ENCODE measurements at places on chromosomes 7 and 10.

- DNase-seq = no peak
These were observed 40.5 kb downstream of the RCC1L start for GRCh38 chr7:75033064-75033463.

DNA sequence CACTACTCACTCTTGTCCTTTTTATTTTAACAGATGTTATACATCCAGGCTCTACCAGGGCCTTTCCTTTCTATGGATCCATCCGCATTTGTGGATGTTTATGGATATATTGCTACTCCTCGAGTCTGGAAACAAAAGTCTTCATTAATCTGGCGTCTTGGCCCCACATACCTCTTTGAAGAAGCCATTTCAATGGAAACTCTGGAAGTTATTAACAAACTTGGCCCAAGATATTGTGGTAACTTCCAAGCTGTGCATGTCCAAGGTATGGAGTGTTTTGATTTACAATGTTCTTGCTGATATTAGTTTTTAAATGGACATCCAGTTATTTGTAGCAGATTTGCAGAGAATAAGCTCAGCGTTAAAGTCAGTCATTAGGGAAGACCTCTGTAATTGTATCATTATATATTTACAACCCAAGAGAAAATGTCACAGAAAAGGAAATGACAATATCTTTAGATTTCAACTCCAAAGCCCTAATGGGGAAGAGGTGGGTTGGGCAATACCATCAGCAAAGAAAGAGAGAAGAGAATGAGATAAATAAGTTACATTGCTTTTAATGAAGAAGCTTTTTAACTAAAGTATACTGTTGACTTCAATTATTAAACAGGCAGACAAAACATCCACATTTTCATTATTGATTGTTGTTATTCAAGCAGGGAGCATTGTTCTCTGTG lies 102.1 kb downstream of the WDFY4 start:
- DNase-seq = no peak

DNA sequence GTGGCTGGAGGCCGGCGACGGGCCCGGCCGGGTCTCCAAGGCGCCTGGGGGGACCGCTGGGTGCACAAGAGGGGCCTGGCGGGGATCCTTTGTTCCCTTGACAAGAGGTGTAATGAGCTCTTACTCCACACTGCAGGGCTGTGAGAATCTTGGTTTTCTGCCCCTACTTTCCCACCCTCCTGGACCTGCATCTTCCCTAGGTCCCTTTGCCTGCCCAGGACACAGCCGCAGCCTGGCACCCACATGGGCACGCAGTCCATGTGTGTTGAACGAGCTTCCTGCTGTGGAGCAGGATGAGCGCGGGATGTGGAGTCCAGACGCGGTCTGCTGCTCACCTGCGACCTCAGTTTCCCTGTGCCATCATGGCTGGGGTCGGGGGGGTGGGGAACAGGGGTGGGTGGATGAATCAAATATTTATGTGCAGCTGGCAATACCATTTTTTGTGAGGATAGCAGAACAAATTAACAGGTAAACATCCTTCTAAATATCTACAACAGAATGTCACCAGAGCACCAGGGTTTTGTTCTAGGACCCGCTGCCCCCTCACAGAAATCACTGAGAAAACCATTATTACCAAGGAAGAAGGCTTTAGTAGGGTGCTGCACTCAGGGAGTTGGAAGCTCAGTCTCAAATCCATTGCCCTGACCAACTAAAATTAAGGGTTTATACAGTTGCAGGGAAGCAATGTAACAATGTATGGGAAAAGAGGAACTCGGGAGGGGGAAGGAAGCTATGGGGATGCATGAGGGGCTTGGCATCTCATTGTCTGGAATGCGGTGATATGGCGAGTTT lies 474 bp upstream of the NSMCE4A start:
- DNase-seq = no peak

DNA sequence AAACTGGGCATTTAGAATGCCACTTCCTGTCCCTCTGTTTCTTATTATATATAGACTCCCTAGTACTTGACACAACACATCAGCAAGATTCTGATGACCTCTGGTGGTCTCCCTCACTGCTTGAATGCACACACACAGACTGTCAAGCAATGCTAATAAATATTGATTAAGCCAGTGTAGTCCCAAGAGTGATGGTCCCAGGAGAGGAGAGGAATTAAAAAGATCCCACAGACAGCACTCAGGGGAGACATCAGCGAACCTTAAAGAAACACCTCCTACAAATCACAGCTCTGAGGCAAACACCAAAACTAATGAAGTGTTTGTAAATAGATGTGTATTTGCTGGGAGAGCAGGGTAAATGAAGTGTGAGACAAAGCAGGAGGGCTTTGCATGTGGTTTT lies 1291.2 kb downstream of the XPNPEP1 start:
- no peak for DNase-seq

- no peak for DNase-seq
These were observed 565 bp downstream of the ATP5MK start for GRCh38 chr10:103395754-103396066.

GRCh38 chr7:90894122-90894521 lies 298.0 kb downstream of the CDK14 start:
- DNase-seq = no peak

GRCh38 chr7:73436031-73436929 lies 2.7 kb downstream of the FZD9 start:
- peak; percentile 45 for DNase-seq

GRCh38 chr10:74118804-74119203 lies 31.8 kb downstream of the AP3M1 start:
- DNase-seq = no peak

GRCh38 chr7:123665157-123665556 lies 9.5 kb downstream of the LMOD2 start:
- peak; percentile 55 for DNase-seq

- DNase-seq = no peak
These were observed 11.7 kb upstream of the GATAD1 start for GRCh38 chr7:92435542-92435941.

- no peak for DNase-seq
These were observed 50.8 kb downstream of the PIK3CG start for GRCh38 chr7:106915873-106916272.

DNA sequence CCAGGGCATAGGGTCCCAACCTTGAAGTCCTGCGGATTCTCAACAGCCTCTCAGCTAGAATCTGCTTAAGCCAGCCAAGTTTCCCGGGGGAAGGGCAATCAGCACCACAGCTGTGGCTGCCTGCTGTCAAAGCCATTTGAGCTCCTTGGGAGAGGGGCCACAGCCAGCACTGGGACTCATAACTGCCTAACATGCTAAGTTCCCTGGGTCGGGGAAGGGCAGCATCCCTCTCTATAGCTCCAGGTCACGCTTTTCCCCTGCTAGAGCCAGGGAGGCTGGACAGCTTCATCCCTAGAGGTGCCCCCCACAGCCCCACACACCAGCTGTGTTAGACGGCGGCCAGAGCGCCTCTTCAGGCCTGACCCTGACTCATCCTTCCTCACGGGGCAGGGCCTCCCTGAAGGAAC lies 49.6 kb upstream of the PDE1C start:
- no peak for DNase-seq

- DNase-seq = no peak
These were observed 150.4 kb upstream of the GNAI1 start for GRCh38 chr7:79984210-79984609.

GRCh38 chr7:28088032-28088431 lies 92.6 kb downstream of the JAZF1 start:
- no peak for DNase-seq

GRCh38 chr10:45257600-45257999 lies 57.8 kb downstream of the OR13A1 start:
- DNase-seq = no peak

- DNase-seq = no peak
These were observed 458.9 kb upstream of the ADARB2 start for GRCh38 chr10:2196272-2196671.

- DNase-seq = peak; percentile 85
These were observed 1.2 kb downstream of the HNRNPF start for GRCh38 chr10:43407576-43408330.

DNA sequence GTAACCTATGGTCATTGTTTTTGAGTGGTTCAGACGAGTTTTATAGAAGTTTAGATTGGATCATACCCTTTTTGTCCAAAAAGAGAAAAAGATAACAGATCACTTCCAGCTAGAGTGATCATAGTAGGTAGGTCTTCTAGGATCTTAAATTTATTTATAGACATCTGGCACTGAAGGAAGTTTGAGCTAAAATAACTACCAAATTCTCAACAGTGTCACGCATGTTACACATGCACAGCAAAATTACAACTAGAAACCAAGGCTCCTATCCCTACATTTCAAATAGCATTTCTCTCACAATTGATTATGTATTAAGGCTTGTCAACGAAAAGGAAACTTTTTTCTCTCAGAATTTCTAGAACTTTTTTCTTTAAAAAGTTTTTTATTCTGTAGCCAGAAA lies 2.3 kb downstream of the CALU start:
- no peak for DNase-seq

GRCh38 chr7:31104361-31105255 lies 52.5 kb downstream of the ADCYAP1R1 start:
- no peak for DNase-seq

DNA sequence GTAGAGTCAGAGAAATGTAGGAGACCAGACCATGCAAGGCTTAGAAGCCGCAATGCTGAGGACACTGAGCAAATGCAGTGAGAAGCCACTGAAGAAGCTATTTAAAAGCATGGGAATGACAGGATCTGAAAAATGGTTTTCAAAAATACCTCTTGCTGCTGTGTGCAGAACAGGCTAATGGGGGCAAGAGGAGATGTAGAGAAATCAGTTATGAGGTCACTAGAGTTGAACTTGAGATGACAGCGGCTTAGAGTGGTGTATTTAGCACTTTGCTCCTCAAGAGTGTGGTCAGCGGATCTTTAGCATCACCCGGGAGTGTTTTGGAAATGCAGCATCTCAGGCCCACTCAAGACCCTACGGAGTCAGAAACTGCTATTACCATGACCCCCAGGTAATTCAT lies 48.8 kb downstream of the KIAA1549 start:
- no peak for DNase-seq

- DNase-seq = no peak
These were observed 102.1 kb upstream of the TMEM168 start for GRCh38 chr7:112892263-112892662.

DNA sequence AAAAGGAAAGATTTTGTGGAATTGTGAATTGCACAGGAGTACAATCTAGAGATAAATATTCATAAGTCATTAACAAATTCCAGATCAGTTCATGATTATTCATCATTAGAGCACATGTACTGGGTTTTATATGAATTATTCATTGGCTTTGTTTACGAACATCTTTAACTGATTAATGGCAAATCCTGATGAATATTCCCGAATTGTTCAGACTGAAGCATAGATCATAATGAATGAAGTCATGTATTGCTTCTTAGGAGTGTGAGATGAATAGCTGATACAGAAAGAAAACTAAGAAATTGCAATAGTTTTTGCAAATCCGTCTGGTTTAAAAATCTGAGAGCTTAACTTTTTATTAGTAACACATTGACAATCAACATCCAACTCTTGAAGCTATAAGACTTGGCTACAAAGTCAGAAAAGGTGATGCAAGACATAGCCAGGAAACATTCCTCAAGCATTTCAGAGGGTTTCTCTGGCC lies 183.6 kb upstream of the DGKB start:
- DNase-seq = no peak

DNA sequence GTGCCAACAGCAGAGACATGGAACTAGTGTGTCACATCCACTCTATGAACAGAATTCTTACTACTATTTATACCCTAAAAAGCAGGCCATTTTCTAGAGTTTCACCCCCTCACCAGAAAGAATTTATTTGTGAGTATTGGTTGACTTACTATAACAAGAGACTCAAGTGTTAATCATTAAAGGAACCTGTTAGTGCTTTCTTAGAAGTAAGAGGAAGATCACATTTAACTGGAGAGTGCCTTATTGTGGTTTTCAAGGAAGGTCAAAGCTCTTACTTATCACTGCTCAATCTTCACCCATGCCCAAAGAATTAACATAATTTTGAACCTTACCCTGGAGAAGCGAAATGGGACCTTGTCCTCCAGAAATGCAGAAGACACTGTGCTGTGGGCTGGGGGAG lies 169.3 kb upstream of the PRSS1 start:
- DNase-seq = no peak

DNA sequence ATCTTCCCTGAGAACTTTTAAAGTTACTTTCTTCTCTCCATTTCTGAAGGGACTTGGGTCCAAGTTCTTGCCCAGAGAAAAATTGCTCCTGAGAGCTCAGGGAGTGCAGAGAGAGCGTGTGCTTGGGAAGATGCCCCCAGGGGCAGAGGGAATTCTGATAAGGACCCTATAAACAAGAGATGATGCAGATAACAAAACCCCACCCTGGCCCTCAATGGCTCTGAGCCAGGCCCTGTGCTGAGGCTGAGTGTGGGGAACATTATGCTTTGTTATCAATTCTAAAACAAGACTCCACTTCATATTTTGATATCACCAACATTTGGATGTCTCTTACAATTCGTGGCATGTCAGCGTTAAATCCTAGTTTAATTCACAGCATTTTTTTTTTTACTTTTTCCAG lies 34.4 kb upstream of the HABP2 start:
- DNase-seq = no peak

DNA sequence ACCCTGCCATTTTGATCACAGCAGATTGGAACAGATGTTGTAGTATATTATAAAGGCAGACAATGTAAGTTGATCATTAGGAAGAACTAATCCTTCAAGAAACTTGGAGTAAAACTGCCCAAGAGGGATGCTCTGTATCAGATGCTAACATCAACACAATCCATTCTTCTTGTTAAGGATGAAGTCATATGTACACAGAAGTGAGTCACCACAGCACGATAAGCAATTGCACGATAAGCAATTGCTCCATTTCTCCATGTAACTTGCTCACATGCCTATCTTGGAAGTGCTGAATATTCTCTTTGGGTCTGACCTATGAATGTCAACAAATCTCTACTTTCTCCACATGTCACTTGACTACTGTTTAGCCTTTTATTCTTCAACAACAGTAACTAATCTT lies 41.5 kb upstream of the DMTF1 start:
- DNase-seq = no peak

GRCh38 chr10:89785095-89785494 lies 83.7 kb downstream of the KIF20B start:
- no peak for DNase-seq

- no peak for DNase-seq
These were observed 1.4 kb downstream of the CLEC5A start for GRCh38 chr7:141945356-141945755.

DNA sequence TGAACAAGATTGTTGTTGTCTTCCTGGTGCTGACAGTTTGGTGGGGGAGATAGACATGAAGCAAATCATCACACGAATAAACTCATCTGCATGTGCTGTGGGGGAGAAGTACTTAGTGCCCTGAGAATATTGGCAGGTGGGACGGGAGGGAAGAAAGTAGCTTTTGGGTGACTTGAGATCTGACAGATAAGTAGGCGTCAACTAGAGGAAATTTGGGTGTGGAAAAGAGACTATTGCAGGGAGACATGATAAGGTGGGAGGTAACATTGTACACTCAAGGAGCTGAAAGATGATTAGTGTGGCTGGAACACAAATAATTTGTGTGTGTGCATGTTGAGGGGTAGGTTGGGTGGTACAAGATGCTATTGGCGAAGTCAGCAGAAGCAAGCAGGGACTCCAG lies 30.1 kb downstream of the CNNM2 start:
- DNase-seq = no peak

GRCh38 chr10:127216786-127217185 lies 20.4 kb upstream of the INSYN2A start:
- DNase-seq = no peak

- no peak for DNase-seq
These were observed 253.8 kb downstream of the CREB5 start for GRCh38 chr7:28666154-28666553.

- DNase-seq = no peak
These were observed 116.1 kb upstream of the ZMIZ1 start for GRCh38 chr10:78952686-78953085.

GRCh38 chr10:12056748-12057147 lies 12.0 kb upstream of the DHTKD1 start:
- no peak for DNase-seq

GRCh38 chr7:143199040-143199439 lies 15.8 kb downstream of the TAS2R39 start:
- no peak for DNase-seq
